ENCODE measurements at places on chromosomes 11 and 22. TPM values are rescaled to one million over a fixed set of nuclear protein-coding genes. Genes with fewer than 3 reads are reported as not detected.

The NPTXR gene
- total RNA-seq: 0.37 TPM

The RELT gene
- 28.5 TPM for total RNA-seq

DNA sequence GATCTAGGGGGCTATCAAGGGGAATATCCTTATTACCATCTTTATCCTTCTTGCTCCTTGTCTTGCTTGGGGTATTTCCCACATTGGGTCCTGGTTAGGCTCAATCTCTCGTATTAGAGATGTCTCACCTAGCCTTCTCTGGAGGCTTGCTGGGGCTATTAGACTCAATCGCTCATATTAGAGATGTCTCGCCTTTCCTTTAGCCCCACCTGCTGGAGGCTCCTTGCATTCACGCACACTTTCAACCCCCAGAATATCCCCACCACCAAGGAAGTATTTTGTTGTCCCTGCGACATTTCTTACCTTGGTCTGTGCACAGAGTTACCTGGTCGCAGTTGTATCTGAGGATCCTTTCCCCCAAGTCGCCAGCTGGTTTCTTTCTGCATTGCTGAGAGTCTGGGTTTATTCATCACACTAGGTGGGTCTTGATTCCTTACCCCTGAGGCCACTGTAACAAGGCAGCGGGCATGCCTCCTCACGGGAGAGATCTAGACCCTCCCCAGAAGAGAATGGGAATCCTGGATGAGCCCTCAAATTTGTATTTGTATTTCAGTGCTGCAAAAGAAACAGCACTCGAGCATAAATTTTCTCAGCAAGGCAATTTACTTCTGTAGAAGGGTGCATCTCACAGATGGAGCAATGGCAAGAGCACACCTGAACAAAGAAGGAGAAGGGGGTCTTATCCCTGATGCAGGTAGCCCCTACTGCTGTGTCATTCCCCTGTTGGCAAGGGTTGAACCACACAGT lies 15.9 kb upstream of the HYLS1 start:
- DNase-seq: no peak

- no peak for DNase-seq
Measured at GRCh38 chr11:36253238-36253637, 36.0 kb downstream of the COMMD9 start.

GRCh38 chr22:36288571-36289405 lies 35.9 kb downstream of the APOL1 start:
- DNase-seq: no peak

DNA sequence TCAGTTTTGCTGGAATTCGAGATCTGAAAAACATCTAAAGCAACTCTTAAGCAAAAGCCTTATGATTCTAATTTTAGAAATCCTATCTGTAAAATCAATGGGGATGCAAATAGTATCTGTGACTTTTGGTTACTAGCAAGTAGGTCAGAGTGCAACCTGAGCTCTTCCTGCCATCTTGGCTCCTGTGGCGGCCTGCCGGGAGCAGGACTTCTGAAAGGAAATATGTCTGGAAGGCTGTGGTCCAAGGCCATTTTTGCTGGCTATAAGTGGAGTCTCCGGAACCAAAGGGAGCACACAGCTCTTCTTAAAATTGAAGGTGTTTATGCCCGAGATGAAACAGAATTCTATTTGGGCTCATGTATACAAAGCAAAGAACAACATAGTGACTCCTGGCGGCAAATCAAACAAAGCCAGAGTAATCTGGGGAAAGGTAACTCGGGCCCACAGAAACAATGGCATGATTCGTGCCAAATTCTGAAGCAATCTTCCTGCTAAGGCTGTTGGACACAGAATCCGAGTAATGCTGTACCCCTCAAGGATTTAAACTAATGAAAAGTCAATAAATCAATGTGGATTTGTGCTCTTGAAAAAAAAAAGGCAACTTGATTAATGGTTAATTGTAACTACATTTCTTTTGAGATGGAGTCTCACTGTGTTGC lies 1.7 kb downstream of the SAMM50 start:
- DNase-seq: no peak
